Stimulated activated CD8-positive, alpha-beta memory T cell treated with anti-CD3 and anti-CD28 coated beads, Interleukin-15, amount 100 ng/mL, for 1 hour (primary cell): ENCODE measurements at places on chromosomes 12 and 14.
A peak's percentile ranks its signal among the peaks of the same experiment; 100 is the strongest.

GRCh38 chr12:96489392-96490056 lies at the start of gene CFAP54:
Gene CFAP54 (plus strand): TSS chr12:96489577. CDS start chr12:96489610, 33 bp downstream.
- DNase-seq = peak; percentile 85

DNA sequence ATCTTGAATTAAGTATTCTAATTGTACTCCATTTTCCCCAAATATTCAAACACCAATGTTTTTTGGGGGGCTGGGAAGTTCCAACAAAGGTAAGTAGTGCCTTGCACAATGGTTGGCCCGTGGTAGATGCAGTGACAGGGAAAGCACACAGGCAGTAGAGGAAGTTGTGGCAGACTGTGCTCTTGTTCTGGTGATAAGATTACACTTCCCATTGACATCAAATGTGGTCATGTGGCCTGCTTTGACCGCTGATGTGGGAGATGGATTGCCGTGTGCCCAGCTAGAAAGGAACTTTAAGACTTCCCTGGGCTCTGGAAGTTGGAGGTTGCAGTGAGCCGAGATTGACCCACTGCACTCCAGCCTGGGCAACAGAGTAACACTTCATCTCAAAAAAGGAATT lies 223.8 kb downstream of the VRK1 start:
- DNase-seq = no peak

- DNase-seq = peak; percentile 6
Observed at GRCh38 chr12:8644345-8645248, 18.0 kb downstream of the MFAP5 start.

GRCh38 chr12:67773896-67774295 lies 125.4 kb downstream of the DYRK2 start:
- no peak for DNase-seq

- no peak for DNase-seq
Observed at GRCh38 chr12:91577586-91578539, 395.2 kb upstream of the DCN start.

DNA sequence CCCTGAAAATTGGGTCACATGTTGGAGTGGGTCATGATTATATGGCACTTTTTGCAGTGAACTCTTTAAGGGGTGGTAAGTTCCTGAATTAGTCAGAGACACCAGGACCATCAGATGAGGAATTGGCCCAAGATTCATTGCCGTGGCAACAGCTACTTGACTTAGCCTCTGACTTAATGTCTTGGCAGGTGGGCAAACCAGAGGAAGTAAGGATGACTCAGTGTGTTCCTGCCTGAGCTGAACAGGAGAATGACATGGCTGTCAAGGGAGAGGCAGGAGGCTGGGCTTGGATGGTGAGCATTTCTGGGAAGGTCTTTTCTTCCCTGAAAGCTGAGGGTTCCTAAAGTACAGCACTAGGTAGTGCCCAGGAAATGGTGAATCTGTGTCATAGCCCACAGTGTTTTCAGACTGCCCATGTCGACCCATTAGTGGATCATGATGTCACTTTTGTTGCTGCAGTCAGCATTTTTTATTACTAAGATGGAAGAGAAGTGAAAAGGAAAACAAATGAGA lies 170.1 kb upstream of the PWP1 start:
- no peak for DNase-seq

DNA sequence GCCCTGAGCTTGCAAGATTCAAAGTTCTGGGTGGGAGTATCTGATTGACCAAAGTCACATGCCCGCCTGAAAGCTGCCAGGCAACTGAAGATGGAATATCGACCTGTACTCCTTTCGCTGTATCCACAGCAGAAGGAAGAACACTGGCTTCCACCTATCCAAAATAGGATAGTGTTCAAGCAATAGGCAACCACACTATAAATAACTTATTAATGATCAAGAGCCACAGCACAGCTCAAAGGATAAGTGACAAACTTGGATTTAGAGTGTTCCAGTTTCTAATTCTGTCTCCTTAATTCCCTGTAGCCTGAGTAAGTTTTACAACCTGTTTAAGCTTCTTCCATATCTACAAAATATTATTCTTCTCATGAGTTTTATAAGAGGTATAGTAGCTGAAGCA lies 89.9 kb downstream of the TAOK3 start:
- no peak for DNase-seq

DNA sequence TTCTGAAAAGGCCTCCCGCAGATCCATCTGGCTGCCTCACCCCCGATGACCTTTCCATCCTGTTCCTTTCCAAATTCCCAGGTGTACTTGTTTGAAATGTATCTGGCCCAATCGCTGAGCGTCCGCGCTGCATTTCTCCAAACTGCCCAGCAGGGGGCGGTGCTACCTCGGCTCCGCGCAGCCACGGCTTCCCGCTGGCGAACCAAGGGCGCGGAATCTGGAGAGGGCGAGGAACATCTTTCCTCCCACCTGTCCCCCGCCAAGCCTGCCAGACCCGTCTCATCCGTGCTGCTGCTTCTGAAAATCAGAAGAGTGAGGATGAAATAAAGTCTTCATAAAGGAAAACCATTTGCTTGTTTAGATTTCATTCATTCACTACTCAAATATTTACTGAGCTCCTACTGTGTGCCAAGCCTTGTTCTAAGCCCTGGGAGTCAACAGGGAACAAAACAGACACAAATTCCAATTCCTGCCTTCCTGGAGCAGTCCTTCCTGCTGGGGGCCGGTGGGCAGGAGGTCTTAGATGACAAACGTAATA lies 16.8 kb upstream of the MYL2 start:
- peak; percentile 20 for DNase-seq

DNA sequence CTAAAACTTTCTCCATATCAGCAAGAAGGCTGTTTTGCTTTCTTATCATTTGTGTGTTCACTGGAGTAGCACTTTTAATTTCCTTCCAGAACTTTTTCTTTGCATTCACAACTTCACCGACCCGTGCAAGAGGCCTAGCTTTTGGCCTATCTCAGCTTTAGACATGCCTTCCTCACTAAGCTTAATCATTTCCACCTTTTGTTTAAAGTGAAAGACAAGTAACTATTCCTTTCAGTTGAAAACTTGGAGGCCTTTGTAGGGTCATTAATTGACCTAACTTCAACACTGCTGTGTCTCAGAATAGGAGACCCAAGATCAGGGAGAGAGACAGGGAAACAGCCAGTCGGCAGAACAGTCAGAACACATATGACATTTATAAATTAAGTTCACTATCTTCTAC lies 39.3 kb downstream of the BBS10 start:
- no peak for DNase-seq

- no peak for DNase-seq
Observed at GRCh38 chr14:54177019-54177418, 219.8 kb upstream of the CDKN3 start.

- no peak for DNase-seq
Observed at GRCh38 chr12:113709456-113709855, 237.8 kb upstream of the LHX5 start.

DNA sequence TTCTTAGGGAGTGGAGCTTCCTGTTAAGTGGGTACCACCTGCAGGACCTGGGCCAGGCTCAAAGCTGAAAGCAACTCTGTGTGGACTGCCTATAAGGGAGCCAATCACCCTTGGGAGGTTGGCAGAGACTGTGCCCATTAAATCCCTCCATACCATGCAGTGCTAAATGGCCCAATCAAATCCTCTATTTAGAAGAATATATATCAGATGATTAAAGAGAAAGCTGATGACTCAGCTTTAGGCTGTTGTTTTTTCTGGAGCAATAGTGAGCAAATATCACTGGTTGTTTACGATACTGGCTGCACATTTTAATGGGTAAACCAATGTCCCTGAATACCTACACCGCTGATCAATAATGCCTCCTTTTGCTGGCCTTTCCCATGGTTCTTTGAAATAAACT lies 101.3 kb downstream of the TMX1 start:
- no peak for DNase-seq

DNA sequence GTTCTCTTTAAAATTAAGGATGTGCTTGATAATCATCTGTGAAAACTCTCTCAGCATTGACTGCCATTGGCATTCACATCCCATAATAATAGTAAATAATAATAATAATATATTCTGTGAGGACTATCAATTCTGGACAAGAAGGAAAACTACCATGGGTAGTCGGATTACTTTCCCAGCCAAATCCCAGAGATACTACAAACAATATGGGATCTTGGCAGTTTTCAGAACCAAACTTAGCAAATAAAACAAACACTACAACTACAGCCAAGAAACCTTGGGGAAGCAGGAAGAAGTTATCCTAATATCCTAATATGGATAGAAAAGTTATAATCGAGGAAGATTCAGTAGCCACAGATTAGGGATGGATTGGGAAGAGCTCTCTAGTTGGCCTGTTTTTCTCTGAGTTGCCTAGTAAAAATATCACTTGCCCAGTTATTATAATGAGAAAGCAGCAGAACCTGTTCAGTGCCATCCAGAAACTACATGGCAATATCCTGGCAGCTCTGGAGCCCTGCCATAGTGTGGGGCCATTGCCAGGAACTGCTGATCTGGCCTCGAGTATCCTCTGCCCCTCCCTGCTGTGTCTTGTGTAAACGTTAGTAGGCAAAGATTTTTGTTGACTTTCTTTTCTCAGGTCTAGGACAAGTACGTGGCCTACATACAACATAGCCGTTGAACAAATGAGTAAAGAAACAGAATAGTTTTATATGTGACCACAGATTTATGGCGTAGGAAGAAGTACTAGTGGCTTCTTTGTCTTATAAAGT lies 193.5 kb downstream of the SLC2A13 start:
- DNase-seq = no peak

DNA sequence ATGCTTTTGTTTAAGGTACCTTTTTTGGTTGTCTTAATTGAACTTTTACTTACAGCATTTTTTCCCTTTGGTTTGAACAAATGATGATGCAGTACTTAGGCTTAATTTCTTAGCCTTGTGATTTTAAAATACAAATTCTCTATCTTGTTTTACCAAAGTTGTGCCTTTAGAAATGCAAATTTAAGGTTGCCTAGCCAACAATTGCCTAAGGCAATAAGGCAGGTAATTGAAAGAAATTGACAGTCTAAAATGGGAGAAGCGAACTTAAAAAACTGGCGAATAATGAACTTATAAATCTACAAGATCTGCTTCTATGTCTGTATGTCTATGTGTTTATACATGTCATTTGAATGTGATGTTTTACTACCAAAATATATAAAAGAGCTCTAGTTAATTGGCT lies 23.6 kb upstream of the CD69 start:
- DNase-seq = no peak

DNA sequence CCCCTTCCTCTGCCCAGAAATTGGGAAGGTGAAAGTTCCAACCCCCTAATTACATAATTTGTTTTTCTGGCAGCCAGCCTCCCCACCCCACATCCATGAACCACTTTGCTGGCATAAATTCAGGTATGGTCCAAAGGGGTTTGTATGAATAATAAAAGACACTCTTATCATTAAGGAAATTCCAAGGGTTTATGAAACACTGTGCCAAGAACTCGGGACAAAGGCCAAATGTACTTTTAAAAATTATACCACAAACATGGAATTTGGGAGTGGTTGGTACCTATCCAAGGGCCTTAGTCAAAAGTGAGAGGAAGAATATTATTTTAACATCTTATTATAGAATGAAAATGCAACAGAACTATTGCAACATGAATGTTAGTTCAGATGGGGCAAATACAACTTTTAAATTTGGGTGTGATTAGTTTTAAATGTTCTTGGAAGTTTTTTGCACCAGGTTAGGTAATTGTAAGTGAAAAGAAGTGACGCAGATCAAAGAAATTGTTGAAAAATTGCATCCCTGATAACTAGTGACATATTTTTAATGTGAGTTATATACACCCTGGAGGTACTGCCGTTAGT lies 217.8 kb downstream of the TMEM117 start:
- no peak for DNase-seq

DNA sequence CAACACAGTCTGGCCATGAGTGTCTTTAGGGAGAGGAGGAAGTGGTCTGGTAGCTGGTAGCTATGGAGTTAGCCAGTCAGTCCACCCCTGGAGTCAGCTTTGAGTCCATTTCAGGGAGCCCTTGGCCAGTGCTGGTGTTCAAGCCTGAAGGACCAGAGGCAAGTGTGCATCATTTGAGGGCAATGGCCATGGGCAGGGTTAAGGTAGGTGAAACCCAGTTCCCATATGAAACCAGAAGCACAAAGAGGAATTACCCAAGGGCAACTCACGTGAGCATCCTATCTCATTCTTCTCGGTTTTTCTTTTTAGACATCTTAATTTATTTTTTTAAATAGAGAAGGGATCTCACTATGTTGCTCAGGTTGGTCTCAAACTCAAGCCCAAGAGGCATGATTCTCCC lies 61.3 kb upstream of the ACTN1 start:
- DNase-seq = no peak

DNA sequence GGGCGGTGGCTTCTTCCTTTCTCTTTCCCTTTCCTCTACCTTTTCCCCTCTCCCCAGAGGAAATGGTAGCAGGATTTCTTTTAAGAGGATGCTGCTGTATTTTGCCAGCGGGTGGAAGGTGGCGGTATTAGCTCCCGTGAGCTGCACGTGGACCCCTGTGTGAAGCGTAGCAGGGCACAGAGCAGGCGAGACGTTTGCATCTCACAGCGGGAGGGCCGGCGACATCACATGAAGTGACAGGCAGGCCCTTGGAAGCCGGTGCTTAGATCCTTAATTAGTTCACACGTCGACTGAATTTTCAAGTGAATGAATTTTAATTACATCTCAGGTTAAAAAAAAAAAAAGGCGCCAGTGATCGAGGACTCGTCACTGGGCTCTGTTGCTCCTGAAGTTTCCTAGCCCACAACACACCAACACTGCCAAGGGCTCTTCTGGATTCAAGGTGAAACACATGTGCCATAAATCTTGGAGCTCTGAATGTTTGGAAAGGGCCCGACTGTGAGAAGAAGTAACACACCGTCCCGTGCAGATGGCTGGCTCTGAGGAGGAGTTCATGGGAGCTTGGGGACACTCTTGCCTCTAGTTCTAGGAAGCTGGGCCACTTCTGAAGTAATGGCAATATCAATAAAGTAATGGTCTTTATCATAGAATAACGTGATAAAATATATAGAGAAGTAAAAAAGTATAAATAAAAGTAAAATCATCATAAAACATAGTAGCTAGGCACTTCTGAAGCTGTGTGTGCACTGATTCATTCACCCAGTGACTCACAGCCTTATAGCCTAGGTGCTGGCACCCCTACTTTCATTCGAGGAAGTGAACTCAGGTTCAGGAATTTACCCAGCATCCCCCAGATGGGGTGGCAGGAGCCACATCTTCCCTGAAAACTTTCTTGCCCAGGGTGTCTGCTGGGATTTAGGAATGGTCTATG lies 75.3 kb downstream of the AACS start:
- DNase-seq = no peak

- no peak for DNase-seq
Observed at GRCh38 chr12:29158115-29158763, 9.2 kb downstream of the FAR2 start.

DNA sequence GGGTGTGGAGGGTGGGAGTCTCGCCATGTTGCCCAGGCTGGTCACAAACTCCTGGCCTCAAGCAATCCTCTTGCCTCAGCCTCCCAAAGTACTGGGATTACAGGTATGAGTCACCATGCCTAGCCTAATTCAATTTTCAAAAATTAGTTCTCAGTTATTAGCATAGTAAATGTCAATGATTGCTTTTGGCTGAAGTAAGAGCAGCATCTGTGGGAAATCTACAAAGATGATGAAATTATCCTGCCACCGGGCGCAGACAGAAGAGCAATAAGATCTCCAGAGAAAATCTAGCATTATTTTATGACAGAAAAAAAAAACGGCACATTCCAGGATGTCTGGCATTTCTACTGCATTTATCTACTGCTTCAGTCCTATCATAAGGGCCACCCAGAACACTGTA lies 97.9 kb upstream of the DAAM1 start:
- DNase-seq = no peak

- DNase-seq = no peak
Observed at GRCh38 chr14:60508707-60509437, at the start of gene SIX6. Gene SIX6 (plus strand): TSS chr14:60509146. CDS start chr14:60509399, 253 bp downstream.
